Tibial nerve (tissue), 4 donors: ENCODE measurements at places on chromosomes 6 and 20.

GRCh38 chr20:32580970-32581838 is 3.9 kb downstream of the NOL4L start:
- DNase-seq: no peak

DNA sequence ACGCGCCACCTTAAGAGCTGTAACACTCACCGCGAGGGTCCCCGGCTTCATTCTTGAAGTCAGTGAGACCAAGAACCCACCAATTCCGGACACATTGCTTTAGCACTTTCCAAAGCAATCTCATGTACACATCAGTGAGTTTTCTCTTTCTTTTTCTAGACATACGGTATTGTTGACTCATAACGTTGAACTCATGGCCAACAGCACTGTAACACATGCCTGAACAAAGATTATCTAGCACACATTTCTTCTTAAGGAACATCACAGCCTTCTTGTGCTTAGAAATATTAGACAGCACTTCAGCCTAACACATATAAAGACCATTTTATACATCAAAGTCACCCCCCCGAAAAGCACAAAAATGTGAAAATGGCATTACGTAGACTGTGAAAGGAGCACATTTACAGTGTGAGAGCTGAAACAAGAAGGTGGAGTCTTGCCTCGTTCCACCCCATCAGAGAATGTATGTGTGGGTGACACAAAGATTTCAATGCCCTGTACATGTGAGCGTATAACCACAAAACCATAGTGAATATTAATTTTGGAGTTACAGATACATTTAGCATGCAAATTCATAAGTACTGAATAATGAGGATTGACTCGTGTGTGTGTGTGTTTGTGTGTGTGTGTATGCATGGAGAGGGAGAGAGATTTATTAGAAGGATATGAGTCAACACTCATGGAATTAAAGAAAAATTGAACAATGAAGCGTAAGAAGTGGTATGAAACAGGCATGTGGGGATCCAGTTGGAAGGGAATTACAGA is 134.1 kb downstream of the FAM83B start:
- no peak for DNase-seq

DNA sequence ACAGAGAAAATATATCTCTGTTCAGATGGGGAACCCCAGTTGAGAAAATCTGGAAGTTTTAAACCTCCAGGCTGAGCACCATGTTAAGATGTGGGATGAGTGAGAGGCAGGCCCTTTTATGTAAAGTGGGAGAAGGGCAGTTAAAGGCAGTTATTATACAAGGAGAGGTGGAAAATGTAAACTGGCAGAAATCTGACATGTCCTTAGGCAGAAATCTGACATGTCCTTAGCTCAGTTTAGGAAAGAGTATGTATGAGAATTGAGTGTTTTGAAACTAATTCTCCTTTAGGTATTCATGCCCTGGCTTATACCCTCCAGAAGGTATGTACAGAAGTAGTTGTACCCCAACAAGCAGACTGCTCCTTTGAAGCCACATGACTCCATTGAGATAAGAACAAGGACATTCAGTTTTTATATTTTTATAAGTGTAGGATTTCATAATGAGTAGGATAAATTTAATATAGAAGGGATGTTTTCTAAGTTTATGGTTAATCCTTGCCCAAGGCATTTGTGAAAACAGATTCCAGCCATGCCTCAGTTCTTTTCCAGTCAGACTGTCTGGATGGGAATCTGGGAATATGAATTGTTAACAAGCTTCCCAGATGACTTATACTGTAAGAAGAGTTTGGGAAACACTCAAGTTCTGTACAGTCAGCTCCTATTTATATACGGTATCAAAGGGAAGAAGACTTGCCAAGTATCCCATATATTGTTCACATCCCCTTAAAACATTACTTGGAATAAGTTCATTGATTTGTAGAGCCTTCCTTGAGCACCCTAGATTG is 87.7 kb downstream of the SCAND1 start:
- no peak for DNase-seq

DNA sequence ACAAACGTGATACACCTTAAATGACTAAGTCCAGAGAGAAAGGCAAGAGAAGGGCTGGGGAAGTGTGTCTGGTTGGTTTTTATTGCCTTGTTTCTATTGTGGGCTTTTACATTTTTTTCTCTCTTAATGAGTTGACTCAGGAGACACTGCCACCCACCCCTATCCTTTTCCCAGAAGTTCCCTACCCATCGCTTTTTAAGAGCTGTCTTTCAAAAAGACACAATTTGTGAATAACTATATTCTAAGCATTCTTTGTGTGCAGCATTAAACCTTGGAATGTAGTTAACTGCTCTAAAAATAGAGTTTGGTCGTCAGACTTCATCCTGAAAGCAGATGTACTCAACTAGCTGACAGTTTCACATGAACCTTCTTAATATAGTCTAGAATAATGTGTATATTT is 174.9 kb downstream of the ISM1 start:
- no peak for DNase-seq

- DNase-seq: no peak
Observed at GRCh38 chr20:57782631-57783041, 72.8 kb upstream of the PMEPA1 start.

GRCh38 chr6:160431791-160432404 is 83.7 kb downstream of the SLC22A3 start:
- DNase-seq: no peak

GRCh38 chr6:75368151-75368779 is 83.7 kb upstream of the TMEM30A start:
- no peak for DNase-seq

DNA sequence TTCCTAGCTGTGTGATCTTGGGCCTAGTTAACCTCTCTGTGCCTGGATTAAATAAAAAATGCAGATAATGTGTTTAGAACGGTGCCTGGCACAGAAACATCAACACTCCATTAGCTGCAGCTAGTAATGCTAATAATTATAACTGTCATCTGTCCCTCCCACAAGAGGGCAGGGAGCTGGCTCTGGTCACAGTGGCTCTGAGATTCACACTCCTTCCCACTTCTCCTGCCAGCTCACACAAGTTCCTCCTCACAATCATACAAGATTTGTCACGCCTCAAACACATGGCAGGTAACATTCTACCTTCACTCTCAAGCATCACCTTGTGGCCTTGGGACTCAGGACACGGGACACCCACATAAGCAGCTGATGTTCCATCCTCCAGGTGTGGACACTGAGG is 2.4 kb downstream of the ADA start:
- DNase-seq: no peak

DNA sequence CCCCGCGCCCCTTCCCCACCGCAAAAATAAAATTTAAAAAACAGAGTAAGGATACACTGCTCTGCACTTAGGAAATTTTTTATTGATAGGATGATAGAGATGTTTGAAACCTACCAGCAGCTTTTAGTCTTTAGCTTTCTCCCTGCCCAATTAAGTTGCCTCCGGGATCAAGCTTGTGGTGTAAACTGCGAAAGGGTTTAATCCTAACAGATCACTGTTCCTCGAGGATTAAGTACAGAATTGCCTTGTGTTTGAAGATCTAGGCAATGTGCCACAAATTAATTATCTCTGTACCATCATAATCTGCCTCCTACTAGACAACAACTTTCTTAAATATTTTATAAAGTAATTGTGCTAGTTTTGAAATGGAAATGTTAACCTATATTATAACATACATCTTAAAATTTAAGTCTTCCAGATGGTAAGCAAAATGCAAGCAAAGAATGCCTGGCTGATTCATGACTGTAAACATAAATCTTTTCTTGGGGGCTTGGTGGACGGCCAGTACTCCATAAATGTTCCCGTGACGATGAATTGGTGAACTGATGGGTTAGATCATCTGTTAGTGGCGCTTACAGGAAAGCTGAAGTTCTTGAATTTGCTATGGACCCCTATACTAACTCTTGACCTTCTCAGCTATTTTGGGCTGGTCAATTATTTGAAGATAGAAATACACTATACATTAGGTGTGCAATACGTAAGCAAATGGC is 58.0 kb upstream of the ARHGAP18 start:
- DNase-seq: no peak

DNA sequence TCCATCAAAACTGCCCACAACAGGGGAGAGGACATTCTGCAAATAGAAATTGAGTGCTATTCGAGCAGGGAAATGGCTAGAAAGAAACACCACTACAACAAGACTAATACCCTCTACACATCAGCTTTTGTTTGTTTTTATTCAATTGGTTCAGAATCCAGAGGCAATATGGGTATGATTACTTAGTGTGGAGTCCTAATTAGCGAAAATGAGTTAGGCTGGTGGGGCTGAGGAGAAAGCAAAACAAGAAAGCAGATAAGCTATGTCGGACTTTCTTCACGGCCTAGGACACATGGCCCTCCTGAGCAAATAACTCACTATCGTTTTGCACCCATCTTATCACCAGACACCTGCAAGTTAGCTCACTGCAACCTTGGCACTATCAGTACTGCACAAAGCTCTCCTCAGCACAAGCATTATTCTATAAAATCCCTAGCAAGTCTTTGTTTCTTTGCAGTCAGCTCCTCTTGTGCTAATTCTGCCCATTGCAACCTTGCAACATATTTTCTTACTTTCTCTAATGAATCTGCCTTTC is 31.3 kb upstream of the SH3BGRL2 start:
- DNase-seq: no peak

DNA sequence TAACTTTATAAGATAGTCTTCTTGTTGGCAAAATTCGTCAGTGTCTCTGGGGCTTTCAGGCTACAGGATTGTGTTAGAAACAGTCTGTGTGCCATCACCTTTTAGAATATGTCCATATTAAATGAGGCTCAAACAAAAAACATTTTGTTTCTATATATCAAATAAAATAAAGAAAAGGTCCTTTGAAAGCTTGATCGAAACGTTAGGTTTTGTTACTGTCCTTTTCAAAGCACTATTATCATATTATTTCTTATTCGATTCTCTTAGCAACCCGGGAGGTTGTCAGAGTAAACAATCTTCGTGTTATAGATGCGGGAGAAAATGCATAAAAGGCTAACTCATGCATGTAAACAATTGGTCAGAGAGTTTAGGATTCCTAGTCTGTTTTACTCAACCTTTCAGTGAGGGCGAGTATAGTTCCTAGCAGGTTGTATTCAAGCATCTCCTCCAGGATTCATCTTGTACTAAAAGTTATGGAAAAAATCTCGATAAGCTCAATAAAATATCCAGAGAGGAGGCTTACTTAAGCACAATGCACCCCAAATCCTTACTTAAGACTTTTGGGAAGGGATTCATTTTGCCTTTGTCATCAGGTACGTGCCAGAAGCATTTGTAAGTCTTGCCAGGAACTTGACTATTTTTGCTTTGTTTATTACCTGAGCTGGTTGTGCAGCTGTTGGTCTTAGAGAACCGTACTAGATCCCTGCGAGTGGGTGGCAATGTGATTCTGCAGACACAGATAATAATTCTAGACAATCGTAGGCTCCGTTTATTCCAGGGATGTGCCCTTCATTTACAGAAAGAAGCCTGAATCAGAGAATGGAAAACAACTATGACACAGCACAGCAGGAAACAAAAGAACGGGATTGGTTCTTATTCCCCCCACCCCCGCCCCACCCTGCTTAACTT is 159.6 kb upstream of the ZNF217 start:
- DNase-seq: no peak

DNA sequence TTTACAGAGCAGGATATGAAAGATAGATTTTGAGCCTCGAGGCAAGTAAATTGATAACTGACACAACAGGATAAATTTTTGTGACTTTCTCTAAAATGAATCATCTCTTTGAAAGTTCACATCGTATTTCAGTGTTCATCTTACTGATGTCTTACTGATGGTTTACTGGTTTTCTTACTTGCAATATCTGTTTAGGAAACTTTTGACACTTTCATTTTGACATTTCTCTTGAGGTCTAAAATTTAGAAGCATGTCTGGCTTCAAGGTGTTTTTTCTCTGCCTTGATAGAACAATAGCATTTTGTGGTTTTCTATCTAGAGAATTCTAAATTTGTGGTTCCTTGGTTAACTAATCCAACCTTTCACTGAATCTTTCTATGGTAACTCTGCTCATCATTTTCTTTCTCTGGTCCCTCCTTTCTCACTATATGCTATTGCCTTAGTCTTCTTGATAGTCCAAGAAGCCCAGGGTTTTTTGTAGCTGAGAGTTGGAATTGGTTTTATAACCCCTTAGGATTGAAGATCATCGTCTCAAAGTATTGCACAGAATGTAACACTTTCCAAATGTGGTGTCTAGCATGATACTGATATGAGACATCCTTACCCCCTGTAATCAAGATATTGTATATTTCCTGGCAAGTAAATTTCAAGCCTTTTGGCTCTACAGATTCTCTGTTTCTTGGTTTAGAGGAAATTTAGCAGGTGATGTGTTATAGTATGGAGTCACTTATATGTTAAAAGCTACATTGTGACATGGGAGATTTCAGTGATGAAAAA is 98.7 kb downstream of the RNF144B start:
- DNase-seq: no peak

DNA sequence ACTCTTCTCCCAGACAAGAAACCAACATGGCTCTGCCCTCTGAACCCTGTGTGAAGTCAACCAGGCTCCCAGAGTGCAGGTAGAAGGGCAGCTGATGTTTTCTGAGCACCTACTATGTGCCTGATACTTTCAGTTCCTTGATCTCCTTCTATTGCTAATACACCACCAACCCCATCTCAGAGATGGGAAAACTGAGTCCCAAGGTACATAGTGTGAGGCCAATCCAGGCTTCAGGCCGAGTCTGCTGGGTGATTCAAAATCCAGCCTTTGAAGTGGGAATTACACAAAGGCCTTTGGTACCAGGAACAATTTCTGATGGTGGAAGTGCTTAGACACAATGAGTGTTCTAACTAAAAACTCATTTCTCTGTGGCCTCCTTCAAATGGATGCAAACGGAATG is 96.3 kb downstream of the NFATC2 start:
- no peak for DNase-seq

DNA sequence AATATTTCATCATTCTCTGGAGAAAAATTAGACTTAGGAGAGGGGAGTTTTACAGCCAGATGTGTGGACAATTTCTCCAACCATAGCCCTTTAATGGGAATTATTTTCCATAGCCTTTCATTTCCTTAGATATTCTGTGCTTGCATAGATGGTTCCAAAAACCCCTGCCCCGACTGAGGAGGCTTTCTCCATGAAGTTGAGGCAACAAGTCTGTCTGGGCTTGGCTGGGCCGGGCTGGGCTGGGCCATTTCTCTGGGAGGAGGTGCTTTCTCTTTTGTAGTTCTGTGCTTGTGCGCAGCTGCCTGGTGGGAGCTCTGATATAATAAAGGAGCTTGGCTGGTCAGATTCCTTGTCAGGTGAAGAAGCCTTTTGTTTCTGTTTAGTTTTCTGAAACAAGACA is 71.4 kb downstream of the SOBP start:
- DNase-seq: peak; percentile 30

GRCh38 chr6:111871725-111872400 is 1.4 kb downstream of the FYN start:
- DNase-seq: no peak

GRCh38 chr6:47168180-47168579 is 126.0 kb upstream of the ADGRF1 start:
- DNase-seq: peak; percentile 32
